ENCODE measurements at places on chromosomes 12 and 14.

DNA sequence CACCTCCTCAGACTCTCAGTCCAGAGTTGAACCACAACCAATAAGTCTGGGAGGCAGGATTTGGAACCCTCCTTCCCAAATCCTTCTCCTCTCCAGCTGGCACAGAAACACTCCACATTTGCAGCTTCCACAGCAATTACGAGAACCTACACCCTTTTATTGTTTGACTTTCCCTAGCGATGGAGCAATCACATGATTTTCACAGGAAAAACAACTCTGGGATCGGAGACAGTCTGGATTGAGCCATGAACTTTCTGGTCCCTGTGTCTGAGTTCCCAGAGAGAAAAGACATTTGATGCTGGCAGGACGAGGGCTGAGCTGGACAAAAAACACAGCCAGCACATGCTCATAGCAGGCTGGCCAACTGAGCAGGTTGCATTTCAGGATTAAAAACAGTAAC lies 49.0 kb upstream of the STON2 start:
- no peak for DNase-seq

GRCh38 chr12:25248137-25248536 lies 2.6 kb downstream of the KRAS start:
- DNase-seq, result no peak

DNA sequence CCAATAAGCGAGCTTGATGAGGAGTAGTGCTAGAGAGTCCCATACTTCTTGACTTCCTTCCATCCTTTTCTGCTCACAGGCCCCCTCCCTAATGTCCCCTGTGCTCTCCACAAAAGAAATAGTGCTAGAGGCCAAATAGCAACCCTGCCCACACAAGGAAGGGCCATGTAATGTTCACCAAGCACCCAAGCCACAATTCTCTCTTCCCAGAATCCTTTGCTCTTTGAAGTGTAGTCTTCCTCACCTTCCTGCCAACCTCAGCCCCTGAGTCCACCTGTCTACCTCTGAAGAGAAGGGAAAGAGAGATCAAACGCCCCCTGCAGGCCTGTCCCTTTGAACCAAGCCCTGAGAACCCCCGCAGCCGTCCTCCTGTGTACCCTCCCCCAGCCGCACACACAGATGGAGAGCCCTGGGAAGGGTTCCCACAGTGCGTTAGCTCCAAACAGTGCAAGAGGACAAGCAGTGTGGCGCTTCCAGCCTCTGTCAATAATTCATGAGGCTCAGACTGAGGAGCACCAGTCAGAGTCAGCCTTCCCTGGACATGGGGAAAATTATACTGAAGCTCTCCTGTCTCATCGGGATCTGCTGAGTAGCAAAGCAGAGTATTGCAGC lies 1.9 kb upstream of the DHRS4 start:
- no peak for DNase-seq

GRCh38 chr12:27535318-27535717 lies 11.3 kb downstream of the PPFIBP1 start:
- no peak for DNase-seq

DNA sequence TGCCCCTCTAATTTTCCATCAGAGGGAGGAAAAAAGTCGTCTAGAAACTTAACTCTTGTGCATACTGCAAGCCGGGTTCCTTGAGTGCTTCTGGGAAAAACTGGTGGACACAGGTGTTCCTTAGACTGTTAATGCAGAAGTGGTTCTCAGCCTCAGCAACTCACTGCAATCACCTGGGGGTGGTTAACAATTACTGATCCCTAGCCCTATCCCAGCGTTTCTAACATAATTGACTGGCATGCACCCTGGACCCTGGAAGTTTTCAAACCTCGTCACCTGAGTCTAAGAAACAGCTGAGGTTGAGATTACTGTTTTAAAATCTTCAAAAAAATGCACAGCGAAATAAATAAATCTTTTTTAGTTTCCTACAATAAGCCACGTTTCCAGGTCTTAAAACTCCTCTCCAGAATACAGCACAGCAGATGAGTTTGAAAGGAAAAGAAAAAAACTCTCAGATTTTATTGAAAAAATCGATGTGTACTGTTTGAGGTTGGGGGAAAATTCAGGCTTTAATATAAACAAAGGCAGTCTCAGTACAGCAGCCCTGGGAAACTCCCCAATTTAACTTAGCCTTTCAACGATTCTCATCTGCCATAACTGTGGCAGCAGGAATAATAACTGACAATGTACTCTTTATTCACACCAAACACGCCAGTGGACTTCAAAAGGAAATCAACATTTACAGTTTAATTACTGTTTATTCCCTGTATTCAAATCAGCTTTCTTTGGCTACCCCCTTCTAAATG lies 45.4 kb downstream of the PHLDA1 start:
- DNase-seq, result no peak

GRCh38 chr12:130998136-130998535 lies 44.4 kb downstream of the ADGRD1 start:
- no peak for DNase-seq

- DNase-seq, result no peak
Measured at GRCh38 chr14:33938131-33938949, 12.5 kb downstream of the EGLN3 start.

DNA sequence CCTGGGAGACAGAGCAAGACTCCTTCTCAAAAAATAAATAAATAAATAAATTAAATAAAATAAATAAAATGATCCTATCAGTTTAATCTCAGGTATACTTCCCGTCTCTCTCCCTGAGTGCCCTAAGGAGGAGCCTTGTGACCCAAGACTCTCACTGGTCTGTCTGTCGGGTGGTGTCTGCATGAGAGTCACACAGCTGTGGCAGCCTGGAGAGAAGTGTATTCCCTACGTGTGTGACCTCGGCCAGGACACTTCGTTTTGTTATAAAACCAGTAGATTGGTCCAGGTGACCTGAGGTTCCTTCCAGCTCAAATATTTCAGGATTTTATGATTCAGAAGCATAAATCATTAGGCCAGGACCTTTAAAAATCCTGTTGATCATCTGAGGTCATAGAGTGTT lies 4.8 kb downstream of the SYNE3 start:
- no peak for DNase-seq

GRCh38 chr12:48001505-48002413 lies 2.5 kb downstream of the COL2A1 start:
- DNase-seq, result no peak

DNA sequence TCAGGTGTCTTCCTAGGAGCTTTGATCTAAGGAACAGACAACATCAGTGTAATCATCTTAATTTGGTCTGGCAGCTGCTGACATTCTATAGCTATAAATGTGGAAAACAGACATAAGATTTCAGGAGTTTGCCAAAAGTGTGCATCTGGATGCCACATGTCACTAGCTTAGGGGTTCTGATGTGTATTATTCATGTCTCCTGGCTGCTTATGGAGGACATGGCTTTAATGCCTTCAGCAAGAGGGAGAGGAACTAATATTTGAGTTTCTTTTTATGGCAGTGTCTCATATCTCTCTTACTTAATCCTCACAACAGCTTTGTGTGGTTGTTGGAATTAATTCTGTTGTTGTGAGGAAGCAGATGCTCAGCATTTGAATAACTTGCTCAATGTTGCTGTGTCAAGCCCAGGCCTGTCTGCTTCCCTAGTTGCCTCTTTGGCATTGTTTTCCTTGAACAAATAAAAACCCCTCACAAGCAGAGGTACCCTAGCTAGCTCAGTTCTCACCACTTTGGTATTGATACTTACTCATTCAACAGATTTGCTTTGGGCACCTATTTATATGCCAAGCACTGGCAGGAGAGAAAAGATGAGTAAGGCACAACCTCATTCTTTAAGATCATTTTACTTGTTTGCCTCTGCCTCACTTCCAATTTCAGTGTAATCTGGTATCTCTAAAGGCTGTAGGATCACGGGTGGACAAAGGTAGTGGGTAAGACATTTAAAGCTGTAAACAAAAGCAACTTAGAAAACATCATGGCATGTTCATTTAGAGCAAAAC lies 39.8 kb upstream of the EID3 start:
- peak; percentile 38 for DNase-seq

DNA sequence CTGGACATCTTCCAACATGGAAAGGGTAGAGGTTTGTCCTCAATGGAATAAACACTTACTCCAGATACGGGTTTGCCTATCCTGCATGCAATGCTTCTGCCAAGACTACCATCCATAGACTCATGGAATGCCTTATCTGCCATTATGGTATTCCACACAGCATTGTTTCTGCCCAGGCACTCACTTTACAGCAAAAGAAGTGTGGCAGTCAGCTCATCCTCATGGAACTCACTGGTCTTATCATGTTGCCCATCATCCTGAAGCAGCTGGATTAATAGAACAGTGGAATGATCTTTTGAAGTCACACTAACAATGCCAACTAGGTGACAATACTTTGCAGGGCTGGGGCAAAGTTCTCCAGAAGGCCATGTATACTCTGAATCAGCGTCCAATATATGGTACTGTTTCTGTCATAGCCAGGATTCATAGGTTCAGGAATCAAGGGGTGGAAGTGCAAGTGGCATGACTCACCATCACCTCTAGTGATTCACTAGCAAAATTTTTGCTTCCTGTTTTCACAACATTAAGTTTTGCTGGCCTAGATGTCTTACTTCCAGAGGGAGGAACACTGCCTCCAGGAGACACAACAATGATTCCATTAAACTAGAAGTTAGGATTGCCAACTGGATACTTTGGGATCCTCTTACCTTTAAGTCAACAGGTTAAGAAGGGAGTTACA lies 140.4 kb downstream of the SLC35F4 start:
- DNase-seq, result no peak

DNA sequence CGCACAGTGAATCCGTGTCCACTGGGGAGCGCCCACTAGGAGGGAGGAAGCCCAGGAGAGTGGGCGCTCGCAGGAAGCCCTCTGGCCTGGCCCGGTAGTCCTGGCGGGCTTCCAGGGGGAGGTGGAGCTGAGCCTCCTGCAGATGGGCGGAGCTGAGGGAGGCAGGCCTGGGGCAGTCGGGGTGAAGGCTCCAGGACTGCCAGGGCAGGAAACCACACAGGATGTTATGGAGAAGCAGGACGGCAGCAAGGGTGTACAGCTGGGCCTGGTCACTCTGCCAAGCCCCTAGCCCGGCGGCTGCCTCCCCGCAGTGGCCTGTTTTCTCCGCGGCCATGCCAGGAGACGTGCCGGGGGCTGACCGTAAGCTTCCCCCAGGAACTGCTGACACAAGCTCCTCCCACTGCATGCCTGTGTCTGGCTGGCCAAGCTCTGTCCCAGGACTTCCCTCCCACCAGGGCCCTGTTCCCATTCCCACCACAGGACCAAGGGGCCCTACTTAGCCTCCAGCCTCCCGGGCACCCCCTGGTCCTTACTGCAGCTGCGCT lies 143.4 kb upstream of the C14orf180 start:
- no peak for DNase-seq

DNA sequence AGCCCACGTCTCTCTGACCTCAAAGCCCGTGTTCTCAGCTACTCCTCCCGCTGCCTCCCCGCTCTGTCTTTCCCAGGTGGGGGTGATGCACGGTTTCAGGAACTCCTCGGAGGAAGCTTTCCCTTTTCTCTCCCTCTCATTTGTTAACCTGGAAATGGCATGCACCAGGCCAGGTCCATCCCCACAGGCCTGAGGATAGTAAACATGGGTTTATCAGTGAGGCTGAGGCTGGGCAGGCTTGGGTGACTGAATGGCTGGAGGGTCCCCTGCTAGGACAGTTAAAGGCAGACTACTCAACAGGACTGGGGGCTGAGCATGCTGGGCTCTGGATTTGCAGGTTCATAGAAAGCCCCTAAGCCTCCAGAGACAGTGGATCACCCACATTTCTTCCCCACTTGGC lies 7.6 kb downstream of the WSCD2 start:
- no peak for DNase-seq

GRCh38 chr14:53655080-53655785 lies 301.4 kb downstream of the BMP4 start:
- DNase-seq, result no peak

DNA sequence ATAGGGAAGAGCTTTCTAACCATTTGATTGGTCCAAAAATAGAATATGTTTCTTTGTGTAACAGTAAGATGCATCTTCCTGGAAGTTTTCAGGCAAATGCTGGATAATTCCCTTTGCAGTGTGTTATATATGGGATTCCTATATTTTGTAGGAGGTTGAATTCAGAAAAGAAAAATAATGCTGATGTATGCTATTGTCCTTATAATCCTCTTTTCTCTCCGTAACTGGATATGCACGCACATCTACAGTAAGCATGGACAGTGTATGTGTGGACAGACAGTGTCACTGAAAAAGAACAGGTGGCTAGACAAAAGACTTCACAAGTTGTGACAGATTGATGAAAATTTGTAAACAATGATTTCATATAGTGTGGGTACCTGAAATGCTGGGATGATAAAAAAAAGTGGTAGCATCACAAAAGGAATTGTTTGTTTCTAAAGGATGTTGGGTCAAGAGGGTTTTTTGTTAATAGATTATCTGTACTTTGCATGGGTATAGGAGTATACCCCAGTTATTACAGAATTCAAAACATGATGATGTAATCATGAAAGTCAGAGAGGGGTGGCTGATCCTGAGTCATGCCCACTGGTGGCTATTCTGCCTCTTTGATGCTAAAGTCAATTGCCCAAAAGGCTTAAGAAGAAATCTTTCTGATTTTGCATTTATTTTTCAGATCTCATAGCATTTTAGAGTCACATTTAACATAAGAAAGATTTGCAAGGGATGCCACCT lies 160.7 kb upstream of the TMTC1 start:
- DNase-seq, result peak; percentile 23

- no peak for DNase-seq
Measured at GRCh38 chr14:45104561-45104960, 20.6 kb downstream of the PRPF39 start.

DNA sequence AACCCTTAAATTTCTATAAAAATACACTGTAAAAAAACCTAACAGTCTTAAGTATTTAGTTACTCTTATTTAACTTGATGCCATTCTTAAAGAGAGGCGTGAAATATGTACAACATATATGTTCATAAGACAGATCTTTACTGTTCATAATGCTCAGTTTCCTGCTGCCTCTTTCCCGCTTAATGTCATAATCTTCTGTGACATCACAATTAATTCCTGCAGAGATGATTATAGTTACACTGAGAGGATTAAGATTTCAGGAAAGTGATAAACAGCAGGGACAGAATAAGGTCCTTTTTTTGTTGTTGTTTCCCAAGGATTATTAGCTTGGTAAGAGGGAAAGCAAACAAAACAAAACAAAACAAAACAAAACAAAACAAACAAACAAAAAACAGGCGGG lies 801.4 kb downstream of the FLRT2 start:
- no peak for DNase-seq

GRCh38 chr14:72850360-72850759 lies 43.5 kb downstream of the DPF3 start:
- no peak for DNase-seq

- DNase-seq, result no peak
Measured at GRCh38 chr14:89444044-89444443, 27.0 kb upstream of the FOXN3 start.

DNA sequence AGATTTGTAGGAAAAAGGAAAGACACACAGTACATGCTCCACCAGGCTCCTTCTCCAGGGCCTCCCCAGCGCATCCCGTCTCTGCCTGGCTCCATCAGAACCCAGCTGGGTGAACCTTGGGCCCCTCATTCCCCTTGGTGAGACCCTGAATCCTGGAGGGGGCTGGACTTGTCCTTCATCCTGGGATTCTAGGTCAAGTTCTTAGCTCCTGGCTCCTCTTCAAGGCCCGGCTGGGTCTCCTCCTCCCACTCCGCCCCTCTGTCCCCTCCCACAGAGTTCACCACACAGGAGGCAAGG lies 49.2 kb downstream of the PSMA6 start:
- no peak for DNase-seq

- no peak for DNase-seq
Measured at GRCh38 chr14:93830753-93831461, 42.6 kb upstream of the PRIMA1 start.

- DNase-seq, result no peak
Measured at GRCh38 chr12:29610473-29611170, 113.1 kb upstream of the OVCH1 start.

Measured in OCI-M1 (cell line).